Heart right ventricle (tissue), 16 donors: ENCODE measurements at places on chromosomes 7 and 10. TPM values are rescaled to one million over a fixed set of nuclear protein-coding genes. Genes with fewer than 3 reads are reported as not detected.

DNA sequence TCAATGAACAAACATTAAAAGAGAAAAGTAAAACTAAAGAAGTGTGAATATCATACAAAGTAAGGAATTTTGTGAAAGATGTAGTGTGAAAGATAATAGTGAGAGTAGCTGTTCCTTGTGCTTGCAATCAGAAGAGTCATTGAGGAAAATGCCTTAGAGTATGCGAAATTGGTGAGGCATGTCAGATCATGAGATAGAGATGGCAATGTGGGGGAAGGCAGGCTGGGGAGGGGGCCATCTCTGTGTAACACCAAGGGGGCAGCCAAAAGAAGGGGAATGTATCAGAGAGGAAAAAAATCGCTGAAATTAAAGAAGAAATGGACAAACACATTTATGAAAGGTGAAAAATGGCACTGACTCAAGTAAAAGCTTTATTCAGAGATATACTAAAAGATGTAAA, 19.6 kb upstream of the PRKAR2B start:
- H3K4me3 ChIP-seq, result no peak overlapping the region
- H3K4me1 ChIP-seq, result peaks cover 12% of the 10 kb centered on the region
- no peak overlapping the region for H3K27ac ChIP-seq
- no peaks in the 10 kb centered on the region for H3K27me3 ChIP-seq
- no peak for DNase-seq

Gene FKBP6
- not detected for total RNA-seq

Gene ARPC1B
- 17.5 TPM for total RNA-seq

GRCh38 chr10:88168171-88169036, 305.0 kb downstream of the PTEN start:
- H3K4me1 ChIP-seq, result peaks cover 27% of the 10 kb centered on the region
- no peak for DNase-seq
- no peak overlapping the region for H3K4me3 ChIP-seq
- no peaks in the 10 kb centered on the region for H3K27me3 ChIP-seq

GRCh38 chr7:107046491-107047259, 2.2 kb downstream of the PRKAR2B start:
- no peak for DNase-seq
- H3K27ac ChIP-seq, result no peak overlapping the region
- no peaks in the 10 kb centered on the region for H3K4me1 ChIP-seq
- H3K27me3 ChIP-seq, result no peaks in the 10 kb centered on the region

GRCh38 chr7:54877683-54878082, 118.7 kb upstream of the SEC61G start:
- no peaks in the 10 kb centered on the region for H3K36me3 ChIP-seq
- H3K4me3 ChIP-seq, result no peak overlapping the region
- no peak overlapping the region for H3K27ac ChIP-seq
- H3K27me3 ChIP-seq, result no peaks in the 10 kb centered on the region
- H3K4me1 ChIP-seq, result no peaks in the 10 kb centered on the region
- DNase-seq, result no peak
